Activated CD4-positive, alpha-beta T cell treated with anti-CD3 and anti-CD28 coated beads, Interleukin-2, amount 50 U/mL, for 24 hours (primary cell): ENCODE measurements at places on chromosomes 12 and 14.

DNA sequence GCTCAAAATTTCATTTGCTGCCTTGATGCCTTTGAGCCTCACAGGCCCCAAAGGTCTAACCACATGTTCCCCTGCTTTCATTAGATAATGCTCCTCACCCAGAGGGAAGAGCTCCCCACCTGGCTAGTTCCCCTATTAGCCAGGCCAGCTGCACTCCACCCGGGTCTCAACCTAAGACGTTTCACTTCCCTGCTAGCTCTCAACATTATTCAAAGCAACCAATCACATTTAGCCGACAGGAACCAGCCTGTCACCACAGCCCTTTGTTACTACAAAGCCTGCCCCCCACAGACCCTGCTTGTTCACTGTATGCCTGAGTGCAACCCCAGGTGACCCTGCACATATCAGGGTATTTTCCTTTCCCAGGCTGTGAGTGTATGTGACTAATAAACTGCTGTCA is 78.6 kb downstream of the SLC15A5 start:
- DNase-seq, result no peak

GRCh38 chr12:108854451-108855283 is 2.7 kb downstream of the SSH1 start:
- DNase-seq, result no peak

DNA sequence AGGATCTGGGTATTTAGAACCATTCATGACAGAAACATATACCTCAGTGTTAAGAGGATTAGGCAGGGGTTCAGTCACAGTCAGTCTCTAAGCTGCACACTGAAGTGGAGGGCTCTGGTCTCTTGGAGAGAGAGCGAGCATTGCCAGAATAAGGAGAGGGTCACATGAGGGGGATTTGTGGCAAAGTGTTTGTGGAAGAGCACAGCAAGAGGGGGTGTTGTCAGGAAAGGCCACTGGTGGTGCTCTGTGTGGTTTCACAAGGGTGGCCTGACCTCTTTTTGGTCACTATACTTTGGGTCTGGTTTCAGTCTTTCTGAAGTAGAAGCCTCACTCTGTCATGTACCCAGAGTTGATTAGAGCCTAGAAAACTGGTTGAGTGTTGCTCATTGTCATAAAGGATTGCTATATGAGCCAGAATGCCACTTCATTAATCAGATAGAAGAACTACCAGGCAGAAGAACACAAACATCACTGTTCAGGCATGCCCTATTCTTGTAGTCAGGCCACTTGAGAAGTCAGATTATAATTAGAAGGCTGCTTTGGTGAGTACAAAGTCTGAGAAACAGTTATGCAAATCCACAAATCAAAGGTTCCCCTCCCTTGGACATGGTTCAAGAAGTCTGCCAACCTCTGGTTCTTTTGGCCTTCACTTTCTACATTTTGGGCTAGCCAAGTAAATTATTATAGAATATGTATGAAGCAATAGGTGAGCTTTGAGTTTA is 8.4 kb downstream of the TMEM19 start:
- no peak for DNase-seq

GRCh38 chr12:95724767-95725166 is 65.8 kb downstream of the NTN4 start:
- DNase-seq, result no peak

GRCh38 chr14:59823179-59823578 is 47.4 kb downstream of the RTN1 start:
- DNase-seq, result no peak

DNA sequence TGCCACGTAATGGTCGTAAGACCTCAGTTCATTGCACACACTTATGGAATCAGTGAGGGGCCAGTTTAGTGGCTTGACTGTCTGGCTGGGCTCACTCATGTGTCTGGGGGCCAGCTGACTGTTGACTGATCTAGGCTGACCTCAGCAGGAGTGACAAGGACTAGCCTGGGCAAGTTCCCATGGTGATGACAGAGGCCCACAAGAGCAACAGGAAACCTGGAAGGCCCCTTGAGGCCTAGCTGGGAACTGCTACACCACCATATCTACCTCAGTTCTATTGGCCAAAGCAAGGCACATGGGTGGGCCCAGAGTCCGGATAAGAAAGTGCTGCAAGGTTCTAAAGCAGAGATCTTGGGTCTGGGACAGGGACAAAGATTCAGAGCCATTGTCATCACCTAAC is 21.3 kb upstream of the RFLNA start:
- no peak for DNase-seq

GRCh38 chr12:27979145-27979544 is 6.6 kb upstream of the PTHLH start:
- DNase-seq, result no peak

DNA sequence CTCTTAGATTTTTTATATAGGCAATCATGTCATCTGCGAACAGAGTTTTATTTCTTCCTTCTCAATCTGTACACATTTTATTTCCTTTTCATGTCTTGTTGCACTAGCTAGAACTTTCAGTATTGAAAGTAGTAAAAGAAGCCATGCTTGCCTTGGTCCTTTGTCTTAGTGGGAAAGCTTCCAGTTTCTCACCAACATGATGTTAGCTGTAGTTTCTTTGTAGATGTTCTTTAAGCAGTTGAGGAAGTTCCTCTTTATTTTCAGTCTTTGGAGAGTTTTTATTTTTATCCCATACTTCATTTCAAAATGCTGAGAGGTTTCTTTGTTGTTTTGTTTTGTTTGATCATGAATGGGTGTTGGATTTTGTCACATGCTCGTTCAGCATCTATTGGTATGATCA is 12.7 kb upstream of the RIMKLB start:
- no peak for DNase-seq

- DNase-seq, result no peak
Observed at GRCh38 chr14:90959344-90959743, 101.1 kb downstream of the RPS6KA5 start.

DNA sequence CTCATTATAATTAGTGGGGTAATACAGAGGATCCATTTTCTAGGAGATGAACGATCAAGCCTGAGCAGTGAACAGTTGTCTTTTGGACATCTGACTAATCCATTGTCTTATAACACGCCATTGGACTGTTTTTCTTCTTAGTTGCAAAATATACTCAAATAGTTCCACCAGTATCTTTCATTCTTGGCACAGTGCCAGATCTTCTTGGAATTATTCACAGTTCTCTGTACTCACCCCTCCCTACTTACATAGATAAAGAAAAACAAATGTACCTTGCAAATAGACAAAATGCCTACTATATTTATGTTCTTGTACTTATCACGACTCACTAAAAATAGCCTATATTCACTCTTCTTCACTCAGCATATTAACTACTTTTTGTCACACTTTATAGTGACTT is 3.8 kb downstream of the CBLN3 start:
- no peak for DNase-seq

GRCh38 chr14:36221112-36221511 is 44.6 kb upstream of the PTCSC3 start:
- DNase-seq, result no peak

GRCh38 chr12:49962861-49963765 is 1.4 kb downstream of the AQP5 start:
- DNase-seq, result no peak

- DNase-seq, result no peak
Observed at GRCh38 chr12:76374386-76375020, 26.3 kb upstream of the BBS10 start.

GRCh38 chr12:70268972-70269371 is 25.7 kb downstream of the CNOT2 start:
- DNase-seq, result no peak

DNA sequence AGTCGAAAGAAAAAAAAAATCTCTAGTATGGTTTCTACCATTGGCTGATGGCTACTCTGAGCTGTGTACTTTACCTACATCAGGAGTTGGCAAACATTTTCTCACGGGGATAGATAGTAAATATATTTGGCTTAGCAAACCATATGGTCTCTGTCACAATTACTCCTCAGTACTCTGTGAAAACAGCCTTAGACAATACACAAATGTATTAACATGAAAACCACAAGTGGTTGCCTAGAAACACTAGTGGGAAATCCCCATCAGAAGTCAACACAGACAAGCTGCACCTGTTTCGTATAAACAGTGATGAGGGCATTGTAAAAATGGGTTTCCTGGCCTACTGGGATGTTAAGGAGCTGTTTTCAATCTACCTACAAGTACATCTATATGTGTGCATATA is 84.6 kb upstream of the NAV3 start:
- DNase-seq, result no peak

- no peak for DNase-seq
Observed at GRCh38 chr12:83763425-83763824, 1076.7 kb downstream of the TMTC2 start.

DNA sequence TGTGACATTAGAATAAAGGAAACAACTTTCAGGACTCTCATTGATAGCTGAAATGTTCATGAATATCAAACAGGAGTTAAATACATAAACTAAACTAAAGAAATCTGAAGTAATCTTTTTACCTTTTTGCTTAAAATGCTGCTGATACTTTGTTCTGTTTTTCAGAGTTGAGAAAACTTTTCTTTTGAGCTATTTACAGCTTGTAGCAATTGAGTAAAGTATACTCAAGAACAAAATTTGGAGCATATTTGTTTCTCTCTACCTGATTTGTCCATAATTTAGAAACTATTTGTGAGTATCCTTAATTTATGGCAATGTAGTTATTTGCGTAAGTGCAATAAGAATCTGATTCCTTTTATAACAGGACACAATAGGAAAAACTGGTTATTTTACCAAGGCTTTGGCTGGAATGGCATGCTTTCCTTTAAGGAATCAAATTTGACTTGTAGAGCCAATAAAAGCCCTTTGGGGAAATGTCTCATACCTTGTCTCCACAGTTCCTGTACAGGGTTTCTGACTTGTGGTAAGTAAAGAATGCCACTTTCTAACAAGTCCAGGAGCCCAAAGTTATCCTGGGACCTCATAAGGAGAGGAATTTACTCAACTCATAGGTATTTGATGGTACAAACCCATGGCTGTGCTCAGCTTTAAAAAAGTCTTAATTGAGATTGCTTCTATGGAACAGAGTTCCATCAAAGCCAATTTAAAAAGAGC is 195.7 kb downstream of the TMEM117 start:
- no peak for DNase-seq

- no peak for DNase-seq
Observed at GRCh38 chr12:112833267-112833666, 41.7 kb downstream of the RPH3A start.

- no peak for DNase-seq
Observed at GRCh38 chr14:68929623-68930307, 49.3 kb downstream of the ACTN1 start.

- DNase-seq, result no peak
Observed at GRCh38 chr12:18389820-18390219, 128.5 kb downstream of the PIK3C2G start.

DNA sequence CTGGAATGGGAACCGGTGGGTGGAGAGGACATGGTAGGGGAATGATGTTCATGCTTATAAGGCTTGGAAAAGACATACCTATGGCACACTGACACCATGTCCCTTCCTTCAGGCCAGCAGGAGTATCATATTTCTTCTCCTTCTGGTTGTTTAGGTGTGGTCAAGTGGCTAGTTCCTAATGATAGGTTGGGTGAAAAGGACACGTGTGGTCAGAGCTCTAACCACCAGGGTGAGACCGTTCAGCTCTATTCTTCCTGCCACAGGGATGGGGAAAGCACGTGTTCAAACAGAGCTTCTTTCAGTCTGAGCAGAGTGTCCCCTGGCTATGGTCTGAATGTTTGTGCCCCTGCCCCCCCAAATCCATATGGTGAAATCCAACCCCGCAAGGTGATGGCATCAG is 209.1 kb downstream of the PAX9 start:
- no peak for DNase-seq

DNA sequence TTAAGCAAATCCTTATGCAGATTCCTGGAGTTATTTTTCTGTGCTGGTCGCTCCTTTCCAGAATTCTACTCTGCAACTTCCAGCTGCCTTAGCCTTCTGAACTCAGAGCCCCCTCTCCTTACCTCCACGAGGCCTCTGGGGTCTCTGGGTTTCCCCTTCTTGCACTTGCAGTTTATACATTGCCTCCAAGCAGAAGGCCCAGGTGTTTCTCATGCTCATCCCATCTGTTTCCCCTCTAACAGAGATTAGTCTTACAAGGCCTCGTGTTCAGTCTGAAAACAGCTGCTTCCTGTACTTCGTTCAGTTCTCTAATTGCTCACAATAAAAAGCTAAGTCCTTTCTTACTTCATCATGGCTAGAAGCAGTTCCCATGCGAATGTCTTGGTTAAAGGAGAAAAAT is 134.4 kb upstream of the FGD4 start:
- no peak for DNase-seq
